ENCODE measurements at places on chromosomes 1 and 21. TPM values are rescaled to one million over a fixed set of nuclear protein-coding genes. Genes with fewer than 3 reads are reported as not detected.
A peak's percentile ranks its signal among the peaks of the same experiment; 100 is the strongest.

DNA sequence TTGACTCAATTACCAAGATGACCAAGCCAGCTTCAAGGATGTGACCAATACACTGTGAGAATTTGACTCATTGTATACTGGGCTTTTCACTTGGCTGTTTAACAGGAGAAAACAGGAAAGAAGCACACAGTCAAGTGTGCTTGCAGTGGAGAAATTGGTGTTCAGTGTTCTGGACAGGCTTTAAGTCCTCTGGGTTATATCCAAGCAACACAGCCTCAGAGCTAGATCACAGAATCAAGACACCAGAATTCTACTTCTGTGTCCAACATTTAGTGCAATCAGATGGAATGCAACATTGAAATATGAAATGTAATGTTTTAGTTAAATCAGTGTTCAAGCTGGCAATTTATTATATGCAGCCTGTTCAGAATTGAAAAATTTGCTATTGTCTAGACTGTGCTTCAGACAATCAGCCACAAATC, 694.4 kb downstream of the LTN1 start:
- DNase-seq, result no peak

DNA sequence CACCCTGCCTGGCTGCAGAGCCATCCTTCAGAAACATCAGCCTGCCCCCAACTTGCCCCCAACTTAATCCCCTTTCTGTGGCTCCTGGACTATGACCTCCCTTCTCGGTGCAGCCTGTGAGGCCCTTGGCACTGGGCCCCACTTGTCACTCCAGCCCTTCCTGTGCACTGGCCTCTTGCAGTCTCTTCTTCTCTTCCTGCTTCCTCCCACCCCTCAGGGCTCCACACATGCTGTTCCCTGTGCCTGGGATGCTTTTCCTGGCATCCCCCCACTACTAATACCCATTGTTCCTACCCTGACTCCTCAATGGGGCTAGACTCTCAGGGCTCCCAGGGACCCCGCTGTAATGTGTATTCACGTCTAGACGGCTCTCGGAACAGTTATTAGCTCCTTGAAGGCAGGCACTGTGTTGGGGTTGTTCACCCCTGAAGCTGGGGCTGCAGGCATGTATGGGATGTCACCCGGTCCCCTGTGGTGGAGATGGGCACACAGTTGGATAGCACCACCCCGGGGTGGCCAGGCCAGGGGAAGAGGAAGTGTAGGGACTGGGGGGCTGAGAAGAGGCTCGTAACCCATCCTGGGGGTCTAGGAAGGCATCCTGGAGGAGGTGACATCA, 4.5 kb downstream of the LDLRAD1 start:
- DNase-seq, result no peak

DNA sequence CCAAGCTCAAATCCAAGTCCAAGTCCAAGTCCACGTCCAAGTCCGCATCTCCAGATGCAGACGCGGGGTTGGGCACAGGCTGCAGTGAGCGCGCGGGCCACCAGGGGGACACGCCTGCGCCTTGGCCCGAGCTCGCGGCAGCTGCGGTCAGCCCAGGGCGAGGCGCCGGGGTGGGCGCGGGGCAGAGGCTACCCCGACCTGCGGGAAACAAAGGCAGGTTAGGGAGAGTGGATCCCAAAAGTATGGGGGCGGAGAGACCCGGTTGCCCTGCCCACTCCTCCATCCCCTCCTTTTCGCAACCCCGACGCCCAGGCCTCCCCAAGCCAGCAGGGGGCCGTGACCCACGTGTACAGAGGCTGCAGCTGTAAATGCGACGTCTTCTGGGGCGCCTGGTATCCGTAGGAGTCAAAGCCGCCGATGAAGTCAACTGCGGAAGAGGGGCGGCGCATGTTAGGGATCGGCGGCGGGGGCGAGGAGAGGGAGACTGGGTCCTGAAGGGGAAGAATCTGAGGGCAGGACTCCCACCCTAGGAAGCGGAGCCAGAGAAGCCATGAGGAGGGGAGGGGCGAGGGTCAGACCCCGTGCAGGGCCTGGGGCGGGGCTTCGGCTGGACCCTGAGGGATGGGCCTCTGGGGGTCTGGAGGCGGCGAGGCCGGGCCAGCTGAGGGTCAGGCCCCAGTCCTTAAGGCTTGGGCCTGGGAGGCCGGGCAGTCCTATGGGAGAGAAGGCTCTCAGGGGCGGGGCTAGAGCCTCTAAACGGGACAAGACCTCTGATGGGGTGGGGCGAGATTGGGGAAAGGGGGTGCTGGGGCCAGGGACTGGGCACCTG, 58.0 kb downstream of the NKAIN1 start:
- DNase-seq, result no peak

DNA sequence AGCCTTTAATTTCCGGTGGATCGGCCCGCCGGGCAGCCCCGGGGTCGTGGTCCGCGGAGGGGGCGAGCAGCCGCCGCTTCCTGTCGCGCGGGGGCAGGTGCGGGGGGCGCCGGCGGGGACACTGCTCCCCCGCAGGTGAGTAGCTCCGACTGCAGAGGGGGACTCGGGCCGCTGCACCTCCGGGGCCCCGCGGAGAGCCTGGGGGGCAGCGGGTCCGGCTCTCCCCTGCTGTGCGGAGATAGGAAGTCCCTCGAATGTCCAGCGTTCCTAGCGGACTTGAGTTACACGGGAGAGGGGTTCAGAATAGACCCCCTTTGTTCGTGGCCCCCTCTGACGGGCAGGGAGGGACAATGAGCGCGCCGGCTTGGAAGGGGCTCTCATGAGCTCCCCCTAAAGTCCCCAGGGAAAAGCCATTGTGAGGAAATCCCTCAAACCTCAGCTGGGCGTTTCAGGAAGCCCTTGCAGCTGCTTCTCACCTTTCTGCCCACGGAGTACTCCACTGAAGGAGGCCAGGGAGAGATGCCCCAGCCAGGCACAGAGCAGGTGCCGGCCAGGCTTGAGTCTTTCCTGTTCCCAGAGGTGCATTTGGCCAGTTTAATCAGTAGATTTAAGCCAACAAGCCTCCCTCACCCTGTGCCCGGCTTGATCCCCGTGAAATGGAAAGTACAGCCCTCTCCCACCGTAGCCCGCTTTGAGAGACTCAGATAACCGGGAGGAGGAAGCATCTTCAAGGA, 925 bp downstream of the PDE9A start:
- DNase-seq, result no peak

DNA sequence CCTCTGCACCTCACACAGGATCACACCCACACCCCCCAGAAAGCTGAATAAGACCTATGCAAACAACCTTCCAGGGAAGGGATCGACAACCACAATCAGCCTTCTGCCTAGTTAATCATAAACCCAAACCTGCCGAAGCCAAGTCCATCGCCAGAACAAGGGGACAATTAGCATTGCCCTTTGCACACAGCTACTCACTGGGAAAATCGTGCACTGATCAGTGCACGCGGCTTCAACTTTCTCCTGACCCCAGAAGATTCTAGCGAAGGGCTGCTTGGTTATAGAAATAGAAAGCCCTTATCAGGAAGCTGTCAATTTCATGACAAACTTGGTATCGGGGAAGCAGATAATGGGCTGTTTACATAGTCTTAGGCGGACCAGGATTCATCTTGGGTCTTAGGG, 29.5 kb downstream of the RUNX1 start:
- DNase-seq, result no peak

GRCh38 chr1:246178717-246179311, 328.3 kb downstream of the SMYD3 start:
- DNase-seq, result no peak

DNA sequence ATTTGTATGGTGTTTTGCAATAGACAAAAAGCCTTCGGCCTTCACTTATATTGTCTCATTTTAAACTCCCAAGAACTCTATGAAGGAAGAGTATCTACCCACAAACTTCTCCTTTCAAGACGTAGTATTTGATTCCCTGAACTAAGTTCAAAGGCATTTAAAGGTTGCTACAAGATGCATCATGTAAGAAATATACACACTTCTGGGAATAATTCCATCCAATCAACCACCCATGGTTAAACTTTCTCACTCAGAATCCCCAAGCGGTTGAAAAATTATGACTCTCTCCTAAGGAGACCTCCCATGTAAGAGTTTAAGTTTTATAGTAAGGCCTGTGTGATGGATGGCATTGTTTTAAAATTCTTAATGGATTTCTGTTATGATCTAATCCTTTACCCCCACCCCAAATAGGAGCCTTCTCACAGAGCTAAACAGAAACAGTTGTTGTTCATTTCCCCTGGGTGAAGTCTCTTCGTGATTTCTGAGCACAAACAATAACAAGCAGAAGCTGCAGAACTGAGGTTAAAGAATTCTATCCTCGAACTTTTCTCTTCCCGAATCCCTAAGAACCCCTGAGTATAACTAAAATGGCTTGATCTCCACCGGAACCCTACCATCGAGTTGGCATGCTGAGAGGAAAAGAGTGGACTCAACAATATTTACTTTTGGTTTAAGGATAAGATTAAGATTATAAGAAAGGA, 185.0 kb downstream of the TGFBR3 start:
- no peak for DNase-seq

DIO1 gene
- not detected for total RNA-seq

- DNase-seq, result peak; percentile 84
Measured at GRCh38 chr1:205480349-205480985, 24.0 kb upstream of the CDK18 start.

DNA sequence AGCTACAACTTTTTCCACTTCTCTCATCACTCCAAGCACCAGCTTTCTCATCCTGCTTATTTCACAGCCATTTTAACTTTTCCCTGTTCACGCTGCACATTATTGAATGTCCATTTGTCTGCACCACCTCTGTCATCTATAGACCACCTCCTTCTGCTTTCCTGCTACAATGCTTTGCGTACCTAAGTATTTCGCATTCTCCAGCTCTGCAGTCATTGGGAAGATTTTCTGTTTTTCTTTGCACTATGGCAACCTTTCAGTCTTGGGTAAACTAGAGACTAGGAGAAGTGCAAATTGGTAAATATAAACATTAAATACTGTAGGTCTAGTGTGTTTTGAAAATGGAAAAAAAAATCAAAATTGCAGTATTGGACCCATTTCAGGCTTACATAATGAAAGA, 835 bp downstream of the CCDC30 start:
- DNase-seq, result no peak

GJB3 gene
- total RNA-seq, result not detected

DNA sequence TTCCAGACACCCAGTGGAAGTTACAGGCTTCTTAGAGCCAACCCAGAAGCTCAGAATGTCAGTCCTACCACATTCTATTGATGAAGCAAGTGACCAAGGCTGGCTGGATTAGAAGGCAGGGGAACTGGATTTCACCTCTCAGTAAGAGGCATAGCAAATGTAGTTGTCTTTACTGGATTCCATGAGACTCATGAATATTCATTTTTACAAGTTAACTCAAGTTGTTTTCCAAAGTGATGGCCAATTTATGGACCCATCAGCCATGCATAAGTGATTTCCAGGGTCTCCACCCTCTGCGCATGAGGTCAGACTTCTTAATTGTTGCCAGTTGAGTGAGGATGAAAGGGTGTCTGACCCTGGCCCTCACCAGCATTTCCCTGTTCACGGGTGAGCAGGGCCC, 426.8 kb upstream of the VAMP3 start:
- DNase-seq, result no peak
